ENCODE measurements at places on chromosomes 11 and 22.

DNA sequence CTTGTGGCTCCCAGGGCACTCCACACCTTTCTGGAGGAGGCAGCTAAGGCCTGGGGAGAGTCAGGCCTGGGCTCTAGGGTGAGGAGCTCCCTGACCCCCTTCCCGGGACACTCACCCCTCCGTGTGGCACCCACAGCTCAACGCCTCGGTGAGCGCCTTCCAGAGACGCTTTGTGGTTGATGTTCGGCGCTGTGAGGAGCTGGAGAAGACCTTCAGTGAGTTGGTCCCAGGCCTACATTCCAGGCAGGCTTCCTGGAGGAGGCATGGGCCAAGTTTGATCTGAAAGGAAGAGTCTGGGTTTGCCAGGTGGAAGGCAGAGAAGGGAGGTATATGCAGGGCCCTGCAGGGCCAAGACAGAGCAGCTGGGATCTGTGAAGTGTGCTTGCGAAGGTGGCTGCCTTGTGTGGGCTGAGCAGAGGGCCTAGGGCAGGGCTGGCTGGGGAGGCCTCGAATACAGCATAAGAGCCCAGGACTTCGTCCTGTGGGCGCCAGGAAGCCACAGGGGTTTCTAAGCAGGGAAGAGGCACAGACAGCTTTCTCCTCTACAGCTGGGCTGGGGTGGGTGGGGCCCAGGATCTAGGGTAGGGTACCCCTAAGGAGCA, 2.9 kb downstream of the TCIRG1 start:
- DNase-seq, result no peak

DNA sequence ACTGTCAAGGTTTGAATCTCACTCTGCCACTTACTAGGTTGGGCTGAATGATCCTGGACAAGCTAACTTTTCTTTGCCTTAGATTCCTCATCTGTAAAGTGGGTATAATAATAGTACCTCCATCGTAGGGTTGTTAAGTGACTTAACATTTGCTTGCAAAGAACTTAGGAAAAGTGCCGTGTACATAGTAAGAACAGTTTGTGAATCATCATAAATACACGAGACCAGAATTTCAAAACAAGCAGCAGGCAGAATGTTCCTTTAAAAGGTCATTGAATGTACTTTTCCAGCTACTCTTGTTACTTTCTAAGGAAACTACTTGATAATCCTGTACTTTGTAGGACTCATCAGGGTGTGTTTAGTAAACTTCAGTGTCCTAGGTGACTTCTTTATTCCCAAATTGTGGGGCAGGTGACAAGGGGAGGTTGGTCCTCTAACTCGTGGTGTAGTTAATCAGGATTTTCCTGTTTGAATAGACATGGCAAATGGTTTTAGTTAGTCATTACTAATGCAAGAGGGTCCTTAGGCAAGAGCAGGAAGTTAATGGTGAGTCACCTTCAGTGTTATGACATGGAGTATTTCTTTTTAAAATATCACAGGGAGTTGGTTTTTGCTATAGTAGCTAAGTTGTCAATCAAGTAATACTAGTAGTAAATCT, 67.9 kb downstream of the YAP1 start:
- DNase-seq, result no peak

- DNase-seq, result no peak
Observed at GRCh38 chr11:103624708-103625623, 411.5 kb upstream of the DDI1 start.

DNA sequence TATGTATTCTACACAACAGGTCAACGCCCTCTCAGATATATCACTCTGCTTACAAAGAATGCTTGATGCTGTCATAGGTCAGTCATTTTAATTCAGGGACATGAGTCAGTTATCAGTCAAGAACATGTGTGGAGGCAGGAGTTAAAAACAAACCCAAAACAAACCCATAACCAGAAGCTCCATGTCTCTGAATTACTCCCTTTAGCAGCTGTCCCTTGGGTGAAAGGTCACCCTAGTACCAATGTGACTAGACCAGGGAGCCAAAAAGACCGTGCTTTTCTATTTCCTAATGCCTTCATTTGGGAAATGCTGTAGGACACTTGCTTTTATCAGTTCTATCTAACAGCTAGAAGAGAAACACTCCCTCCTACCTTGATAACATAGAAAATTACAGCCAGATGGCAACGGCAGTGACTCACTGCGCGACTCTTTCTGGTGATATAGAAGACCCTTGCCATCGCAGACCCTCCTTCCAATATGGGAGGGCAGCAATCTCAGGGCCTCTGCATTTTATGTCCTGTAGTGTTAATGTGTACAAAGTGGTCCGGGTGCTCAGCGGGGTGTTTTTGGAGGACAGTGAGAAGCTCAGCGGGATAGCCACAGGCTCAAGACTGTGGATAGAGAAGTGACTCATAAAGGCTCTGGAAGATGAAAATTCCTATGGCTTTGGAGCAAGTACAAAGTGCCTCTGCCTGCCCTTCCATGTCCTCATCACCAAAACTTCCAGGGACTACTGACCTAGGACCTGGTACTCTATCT, 24.8 kb downstream of the APOL5 start:
- DNase-seq, result no peak

DNA sequence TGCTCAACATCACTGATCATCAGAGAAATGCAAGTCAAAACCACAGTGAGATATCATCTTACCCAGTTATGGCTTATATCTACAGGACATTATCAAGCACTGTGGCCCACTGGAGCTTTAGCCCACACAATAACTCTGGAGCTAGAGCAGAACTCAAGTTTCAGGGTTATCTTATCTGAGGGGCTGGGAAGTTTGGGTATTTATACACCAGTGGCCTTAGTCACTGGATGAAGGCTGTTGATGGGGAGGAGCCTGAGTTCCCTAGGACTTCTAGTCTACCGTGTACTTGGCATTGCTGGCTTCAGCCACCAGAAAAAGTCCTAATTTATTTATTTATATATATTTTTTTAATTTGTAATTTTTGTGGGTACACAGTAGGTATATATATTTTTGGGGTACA, 19.3 kb downstream of the HSD17B12 start:
- no peak for DNase-seq

DNA sequence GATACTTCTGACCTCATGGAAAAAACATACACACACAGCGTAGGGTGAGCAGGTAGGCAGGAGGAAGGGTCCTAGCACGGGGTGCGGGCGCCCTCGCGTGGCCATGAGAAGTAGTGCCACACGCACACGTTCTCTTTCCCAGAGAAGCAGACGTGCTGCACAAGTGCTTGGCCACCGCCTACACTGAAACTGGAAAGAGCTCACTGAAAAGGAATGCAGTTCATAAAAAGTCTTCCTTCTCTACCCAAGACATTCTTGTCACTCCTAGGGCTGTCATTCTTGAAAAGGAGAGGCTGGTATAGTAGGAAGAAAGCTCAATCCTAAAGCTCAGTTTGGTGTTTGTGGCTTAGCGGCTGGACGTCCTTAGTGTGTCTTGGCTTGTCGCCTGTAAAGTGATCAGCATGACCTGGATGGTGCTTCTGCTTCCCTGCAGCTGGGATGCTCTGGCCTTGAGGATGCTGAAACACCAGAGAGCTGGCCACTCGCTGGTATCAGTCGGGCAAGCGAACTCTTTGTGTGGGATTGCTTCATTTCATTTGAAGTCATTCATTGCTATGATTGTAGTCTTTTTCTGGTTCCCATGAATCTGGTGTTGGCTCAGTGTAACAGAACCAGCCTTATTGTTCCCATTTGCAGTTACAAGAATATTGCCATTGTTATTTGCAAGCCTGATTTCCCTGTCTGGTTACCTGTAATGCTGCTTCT, 303.8 kb downstream of the NTM start:
- DNase-seq, result peak; percentile 30

- DNase-seq, result no peak
Observed at GRCh38 chr11:36601155-36601554, 3.1 kb upstream of the RAG2 start.

GRCh38 chr22:17086296-17086695, 1.5 kb downstream of the IL17RA start:
- DNase-seq, result no peak

GRCh38 chr22:44373234-44373633, 60.5 kb upstream of the SHISAL1 start:
- no peak for DNase-seq

GRCh38 chr11:59818572-59818971, 8.0 kb upstream of the MRPL16 start:
- DNase-seq, result no peak

DNA sequence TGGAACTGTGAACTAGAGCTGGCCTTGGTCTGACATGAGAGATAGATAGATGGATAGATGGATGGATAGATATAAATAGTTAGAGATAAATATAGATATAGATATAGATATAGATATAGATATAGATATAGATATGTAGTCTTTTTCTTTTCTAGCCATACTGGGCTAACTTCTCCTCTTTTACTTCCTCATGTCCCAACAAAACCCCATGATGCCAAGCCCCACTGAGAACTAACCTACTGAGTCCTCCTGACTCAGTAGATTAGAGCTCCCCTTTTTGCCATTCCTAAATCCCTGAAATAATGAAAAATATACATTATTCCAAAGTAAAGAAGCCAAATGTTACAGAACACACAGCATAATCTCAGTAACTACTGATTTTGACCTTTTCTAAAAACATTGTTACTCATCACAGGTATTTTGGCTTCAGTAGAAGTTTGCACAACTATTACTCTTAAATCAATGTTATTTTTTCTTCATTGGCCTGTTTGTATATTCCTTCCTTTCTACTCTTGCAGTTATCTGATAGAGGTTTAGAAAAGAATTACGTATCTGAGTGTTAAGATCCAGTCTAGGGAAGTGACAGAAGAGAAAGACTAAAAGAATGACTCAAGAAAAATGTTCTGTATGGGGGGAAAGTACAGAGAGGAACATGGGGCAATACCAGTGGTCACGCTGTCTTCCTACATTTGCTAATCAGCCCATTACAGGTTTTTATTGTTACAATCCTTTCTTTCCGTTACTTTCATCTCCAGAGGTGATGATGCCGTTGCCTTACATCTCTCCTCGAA, 6.0 kb upstream of the OR10D3 start:
- DNase-seq, result no peak

- no peak for DNase-seq
Observed at GRCh38 chr11:94785509-94785908, 17.4 kb downstream of the AMOTL1 start.

- no peak for DNase-seq
Observed at GRCh38 chr11:17547051-17547577, at the start of gene OTOG. Gene OTOG (plus strand): TSS chr11:17547259. CDS start chr11:17547373, 114 bp downstream.

- no peak for DNase-seq
Observed at GRCh38 chr22:17647991-17648390, 9.4 kb downstream of the BCL2L13 start.

DNA sequence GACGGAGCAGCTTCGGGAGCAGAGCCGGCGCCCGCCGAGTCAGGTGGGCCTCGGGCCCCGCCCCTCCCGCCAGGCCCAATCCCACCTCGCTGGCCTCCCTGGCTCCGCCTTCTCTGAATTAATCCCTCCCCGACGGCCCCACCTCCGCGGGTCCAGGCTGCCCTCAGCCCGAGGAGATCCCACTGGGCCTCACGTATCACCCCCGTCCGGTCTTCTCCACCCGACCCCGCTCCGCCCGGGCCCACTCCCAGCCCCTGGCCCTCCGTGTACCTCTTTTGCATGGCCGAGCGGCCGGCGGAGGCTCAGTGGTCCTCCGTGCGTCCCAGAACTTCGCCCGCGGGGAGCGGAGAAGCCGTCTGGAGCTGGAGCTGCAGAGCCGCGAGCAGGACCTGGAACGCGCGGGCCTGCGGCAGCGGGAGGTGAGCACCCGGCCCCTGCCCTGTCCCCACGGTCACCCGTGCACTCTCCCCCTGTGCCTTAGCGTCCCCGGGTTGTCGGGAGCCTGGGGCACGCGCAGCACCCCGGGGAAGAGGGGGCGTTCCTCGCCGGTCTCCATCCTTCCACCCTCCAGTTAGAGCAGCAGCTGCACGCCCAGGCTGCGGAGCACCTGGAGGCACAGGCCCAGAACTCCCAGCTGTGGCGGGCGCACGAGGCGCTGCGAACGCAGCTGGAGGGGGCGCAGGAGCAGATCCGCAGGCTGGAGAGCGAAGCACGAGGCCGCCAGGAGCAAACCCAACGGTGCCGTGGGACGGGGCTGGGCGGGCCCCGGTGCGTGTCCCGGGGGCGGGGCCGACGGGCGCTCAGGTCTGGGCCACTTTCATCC, 2.2 kb upstream of the CD151 start:
- peak; percentile 65 for DNase-seq

- no peak for DNase-seq
Observed at GRCh38 chr22:17970201-17970708, 54.1 kb downstream of the MICAL3 start.

GRCh38 chr11:60875366-60876167, 8.2 kb downstream of the ZP1 start:
- DNase-seq, result no peak

DNA sequence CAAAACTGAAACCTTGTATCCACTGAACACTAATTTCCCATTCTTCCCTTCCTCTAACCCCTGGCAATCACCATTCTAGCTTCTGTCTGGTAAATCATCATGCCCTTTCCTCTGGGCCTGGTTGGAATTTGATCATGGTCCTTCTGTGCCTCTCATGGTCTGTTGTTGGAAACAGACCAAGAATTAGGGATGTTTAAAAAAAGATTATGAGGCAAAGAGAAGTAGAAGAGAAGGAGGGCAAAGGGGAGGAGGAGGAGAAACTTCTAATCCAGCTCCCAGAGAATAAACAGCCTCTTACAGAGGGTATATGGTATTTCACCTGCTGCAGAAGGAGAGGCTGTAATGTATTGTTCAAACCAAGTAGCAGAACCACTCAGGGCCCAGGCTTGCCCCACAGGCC, 10.6 kb downstream of the BCO2 start:
- no peak for DNase-seq

DNA sequence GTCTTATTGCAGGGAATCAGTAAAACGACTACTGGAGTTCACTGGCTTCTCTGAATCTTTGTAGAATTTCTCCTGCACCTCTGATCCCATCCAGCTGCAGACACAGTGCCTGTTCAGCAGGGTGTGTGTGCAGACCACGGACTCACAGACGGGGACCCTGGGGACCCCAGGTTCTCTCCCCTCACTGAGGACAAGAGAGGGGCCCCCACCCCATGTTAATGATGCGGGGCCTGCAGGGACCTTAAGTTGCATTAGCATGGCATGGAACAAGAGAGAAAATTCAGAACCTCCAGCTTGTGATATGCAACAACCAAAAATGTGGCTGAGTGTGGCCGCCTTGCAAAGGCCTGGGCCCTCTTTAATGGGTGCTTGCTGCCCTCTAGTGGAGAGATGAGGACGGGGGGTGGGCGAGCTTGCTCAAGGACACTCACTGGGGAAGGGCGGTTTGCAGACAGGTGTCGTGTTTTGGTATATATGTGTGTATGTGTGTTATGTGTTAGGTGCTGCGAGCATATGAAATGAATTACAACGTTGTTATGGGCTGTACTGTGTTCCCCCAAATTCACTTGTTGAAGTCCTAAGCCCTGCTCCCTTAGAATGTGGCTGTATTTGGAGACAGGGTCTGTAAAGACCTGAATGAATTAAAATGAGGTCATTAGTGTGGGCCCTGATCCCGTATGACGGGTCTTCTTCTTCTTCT, 84.4 kb upstream of the SEPTIN5 start:
- DNase-seq, result peak; percentile 78

- no peak for DNase-seq
Observed at GRCh38 chr11:48005136-48005535, 24.8 kb downstream of the PTPRJ start.

DNA sequence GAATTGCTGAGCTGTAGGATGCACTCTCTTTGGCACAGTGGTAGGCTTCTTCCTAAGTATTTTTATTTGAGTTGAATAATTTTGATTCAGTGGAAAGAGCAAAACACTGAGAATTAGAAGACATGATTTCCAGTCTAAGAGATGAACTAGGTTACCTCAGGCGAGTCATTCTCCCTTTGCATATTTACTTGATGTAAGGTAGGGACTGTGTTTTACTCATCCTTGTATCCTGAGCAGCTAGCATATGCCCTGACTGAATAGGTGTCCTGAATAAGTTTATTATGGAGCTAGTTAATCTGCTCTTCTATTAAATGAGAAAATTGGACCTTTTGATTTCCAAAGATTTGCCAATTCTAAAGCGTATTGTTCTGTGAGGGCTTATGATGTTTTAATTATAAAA, 50.7 kb downstream of the STIM1 start:
- no peak for DNase-seq
